Cerebellar cortex (tissue), 1 donor: ENCODE measurements at places on chromosomes 4 and X.

GRCh38 chr4:79842162-79842561 is 230.9 kb downstream of the ANTXR2 start:
- DNase-seq: no peak

GRCh38 chr4:11469650-11470437 is 41.1 kb upstream of the HS3ST1 start:
- DNase-seq: no peak

DNA sequence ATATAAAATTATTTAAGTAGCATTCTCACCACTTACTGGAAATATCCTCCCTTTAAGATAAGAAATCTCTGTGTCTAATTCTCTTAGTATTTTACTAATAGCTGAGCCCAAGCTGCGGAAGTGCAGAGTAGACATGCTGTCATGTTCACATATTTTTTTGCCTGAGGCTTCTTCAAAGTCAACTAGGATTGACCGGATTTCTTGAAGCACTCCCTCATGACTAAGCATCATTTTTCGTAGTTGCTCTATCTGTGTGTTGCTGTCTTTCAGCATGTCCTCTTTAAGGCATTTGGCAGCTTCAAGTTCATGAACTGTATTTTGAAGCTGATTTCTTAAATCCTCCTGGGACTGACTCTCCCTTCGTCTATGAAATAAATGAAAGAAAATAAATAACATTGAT is 36.9 kb downstream of the CCDC158 start:
- no peak for DNase-seq

- no peak for DNase-seq
These were observed 36.8 kb downstream of the AFM start for GRCh38 chr4:73518340-73518739.

DNA sequence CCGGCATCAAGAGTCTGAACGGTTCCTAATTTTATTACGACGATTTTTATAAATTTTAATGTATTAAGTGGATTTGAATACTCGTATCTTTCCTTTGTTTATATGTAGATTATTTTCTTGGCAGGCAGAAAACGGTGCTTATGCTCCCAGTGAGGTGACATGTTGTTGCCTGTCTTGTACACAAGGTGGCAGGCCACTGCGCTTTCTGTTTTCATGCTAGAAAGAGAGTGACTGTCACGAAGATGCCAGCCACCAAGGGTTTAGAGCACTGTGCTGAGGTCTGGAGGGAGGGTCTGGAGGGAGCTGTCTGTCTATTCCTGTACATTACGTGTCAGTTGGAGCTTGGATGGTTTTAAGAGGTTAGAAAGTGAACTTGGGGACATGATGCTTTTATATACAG is 87.7 kb downstream of the SHROOM2 start:
- peak; percentile 49 for DNase-seq

DNA sequence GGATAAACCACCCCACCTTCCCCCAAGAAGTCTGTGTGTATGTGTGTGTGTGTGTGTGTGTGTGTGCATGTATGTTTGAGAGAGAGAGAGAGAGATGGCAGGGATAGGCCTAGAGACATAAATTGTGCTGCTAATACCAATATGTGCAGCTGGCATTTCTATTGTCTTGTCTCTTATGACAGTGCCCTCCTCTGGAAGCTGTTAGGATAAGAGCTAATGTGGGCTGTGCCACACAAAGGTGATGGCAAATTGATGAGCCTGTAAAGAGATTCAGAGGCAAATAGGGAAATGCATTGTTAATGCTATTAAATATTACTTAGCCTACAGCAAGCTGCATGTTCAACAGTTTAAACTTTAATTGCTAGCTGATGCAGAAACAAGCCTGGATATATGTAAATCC is 332.0 kb downstream of the NKX6-1 start:
- no peak for DNase-seq

GRCh38 chr4:159117968-159118367 is 15.1 kb downstream of the RAPGEF2 start:
- no peak for DNase-seq

DNA sequence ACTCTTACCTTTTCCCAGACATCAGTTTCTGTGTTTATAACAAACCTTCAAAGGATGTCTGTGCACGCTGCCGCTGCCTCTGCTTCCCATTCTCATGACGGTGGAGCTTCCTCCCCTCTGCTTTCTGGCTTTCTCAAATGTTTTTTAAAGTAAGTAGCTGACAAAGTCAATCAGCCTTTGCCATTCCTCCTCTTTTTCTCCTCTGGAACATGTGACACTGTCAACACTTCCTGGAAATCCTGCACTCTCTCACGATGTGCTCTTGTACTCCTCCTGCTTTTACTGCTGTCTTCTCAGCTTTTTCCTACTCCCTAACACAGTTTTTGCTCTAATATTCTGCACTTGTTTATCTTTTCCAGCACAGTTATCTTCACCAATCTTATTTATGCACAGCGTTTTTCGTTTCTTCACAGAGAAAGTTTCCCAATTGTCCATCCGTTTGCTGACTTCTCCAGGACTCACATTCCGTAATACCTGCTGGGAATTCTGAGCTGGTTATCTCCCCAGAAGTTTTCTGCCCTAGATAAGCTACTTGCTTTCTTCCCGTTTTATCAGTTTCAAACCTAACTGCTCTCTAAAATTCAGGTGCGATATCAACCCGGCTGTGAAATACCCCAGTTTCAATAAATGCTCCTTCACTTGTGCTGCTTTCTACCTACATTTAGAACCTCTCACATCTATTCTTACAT is 465.6 kb upstream of the AGA start:
- no peak for DNase-seq
